ENCODE measurements at places on chromosomes 16 and 17. TPM values are rescaled to one million over a fixed set of nuclear protein-coding genes. Genes with fewer than 3 reads are reported as not detected.

DNA sequence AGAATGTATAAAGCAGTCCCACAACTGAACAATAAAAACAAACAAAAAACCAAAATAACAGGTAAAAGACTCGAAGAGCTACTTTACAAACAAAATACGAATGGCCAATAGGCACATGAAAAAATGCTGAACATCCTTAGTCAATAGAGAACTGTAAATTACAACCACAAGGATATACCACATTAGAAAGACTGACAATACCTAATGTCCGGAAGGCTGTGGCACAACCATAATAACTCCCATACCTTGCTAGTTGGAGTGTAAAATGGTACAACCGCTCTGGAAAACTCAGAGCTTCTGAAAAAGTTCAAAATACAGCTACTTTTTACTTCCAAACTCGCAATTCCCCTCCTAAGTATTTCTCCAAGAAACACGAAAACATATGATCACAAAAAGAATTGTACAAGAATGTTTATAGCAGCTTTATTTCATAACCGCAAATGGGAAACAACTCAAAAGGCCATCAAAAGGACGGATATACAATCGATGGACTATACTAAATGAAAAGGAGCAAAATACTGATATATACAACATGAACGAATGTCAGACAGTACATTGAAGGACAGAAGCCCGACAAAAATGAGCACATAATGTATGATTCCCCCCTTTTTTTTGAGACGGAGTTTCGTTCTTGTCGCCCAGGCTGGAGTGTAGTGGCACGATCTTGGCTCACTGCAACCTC is 2.3 kb downstream of the TP53 start:
- H3K4me3 ChIP-seq = peak overlapping the region; percentile 82
- peak overlapping the region; percentile 100 for H3K27ac ChIP-seq
- H3K27me3 ChIP-seq = no peaks in the 10 kb centered on the region
- H3K4me1 ChIP-seq = 0 out of 2 replicates have a peak, but pooled peaks cover 6% of the 10 kb centered on the region
- DNase-seq = no peak
- H3K36me3 ChIP-seq = no peaks in the 10 kb centered on the region

DNA sequence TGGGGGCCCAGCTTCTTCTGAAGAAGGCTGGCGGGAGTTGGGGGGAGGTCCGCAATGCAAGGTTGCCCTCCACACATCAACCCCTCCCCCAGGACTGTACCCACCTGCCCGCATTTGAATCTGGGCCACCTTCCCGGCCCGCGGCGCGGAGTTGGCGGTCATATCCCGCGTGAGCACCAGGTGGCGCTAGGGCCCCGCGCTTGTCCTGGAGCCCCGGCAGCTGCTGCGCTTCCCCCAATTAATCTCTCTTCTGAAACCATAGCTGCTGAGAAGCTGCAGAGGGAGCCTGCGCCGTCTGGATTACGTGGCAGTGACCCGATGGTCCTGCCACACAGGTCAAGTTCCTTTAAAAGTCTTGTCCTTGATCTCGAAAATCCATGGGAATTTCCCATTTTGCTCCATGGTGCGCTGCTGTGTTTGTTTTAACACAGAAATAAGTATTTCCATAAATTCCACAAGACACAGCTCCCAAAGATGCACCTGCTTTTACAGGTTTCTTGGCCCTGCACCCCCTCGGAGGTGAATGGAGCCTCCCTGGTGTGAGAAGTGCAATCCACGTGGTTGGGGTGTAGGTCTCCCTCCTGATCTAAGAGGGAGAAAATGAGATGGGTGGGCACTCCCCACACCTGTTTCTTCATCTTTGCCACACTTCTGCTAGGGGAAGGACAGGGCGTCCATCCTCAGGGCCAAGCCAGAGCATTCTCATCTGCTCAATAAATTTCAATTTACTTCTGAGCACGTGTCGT is 22.1 kb downstream of the COX4I1 start:
- DNase-seq = peak; percentile 92
- H3K4me1 ChIP-seq = peaks cover 3% of the 10 kb centered on the region
- H3K36me3 ChIP-seq = no peaks in the 10 kb centered on the region
- H3K27me3 ChIP-seq = no peaks in the 10 kb centered on the region

DNA sequence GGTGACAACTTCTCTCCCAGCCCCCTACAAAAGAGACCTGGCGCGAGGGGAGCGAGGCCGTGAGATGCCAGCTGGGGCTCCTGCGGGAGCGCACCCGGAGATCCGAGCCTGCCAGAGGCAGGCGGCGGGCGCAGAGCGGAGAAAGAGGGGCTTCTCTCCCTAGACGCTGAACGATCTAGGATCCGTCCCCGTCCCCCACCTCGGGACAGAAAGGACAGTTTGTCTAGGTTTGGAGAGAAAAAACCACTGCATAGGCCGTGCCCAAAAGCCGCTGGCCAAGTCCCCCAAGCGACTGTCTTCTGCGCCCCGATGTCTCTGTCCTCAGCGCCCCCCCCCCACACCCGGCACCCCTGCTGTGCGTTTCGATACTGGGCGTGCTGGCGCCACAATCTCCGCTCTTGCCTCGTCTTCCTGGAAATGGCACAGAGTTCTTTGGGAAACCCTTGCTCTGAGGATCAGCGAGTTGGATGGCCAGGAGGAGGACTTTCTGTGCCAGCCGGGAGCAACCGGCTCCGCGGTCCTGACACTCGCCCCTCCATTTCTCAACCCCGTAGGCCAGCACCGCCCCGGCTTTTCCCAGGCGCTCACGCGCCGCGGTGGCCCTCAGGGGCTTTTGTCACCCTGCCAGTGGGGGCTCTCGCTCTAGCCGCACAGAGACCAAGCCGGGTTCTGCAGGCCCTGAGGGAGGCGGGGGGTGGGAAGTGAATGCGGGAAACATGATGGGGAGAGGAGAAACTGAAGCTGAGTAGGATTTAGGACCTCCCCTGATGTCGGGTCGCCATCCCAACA is 1.0 kb downstream of the SSTR2 start:
- no peak overlapping the region for H3K27ac ChIP-seq
- no peak for DNase-seq
- peak overlapping the region; percentile 65 for H3K4me3 ChIP-seq
- H3K27me3 ChIP-seq = peaks cover 8% of the 10 kb centered on the region

PHOSPHO1 gene
- total RNA-seq = 0.48 TPM

DNA sequence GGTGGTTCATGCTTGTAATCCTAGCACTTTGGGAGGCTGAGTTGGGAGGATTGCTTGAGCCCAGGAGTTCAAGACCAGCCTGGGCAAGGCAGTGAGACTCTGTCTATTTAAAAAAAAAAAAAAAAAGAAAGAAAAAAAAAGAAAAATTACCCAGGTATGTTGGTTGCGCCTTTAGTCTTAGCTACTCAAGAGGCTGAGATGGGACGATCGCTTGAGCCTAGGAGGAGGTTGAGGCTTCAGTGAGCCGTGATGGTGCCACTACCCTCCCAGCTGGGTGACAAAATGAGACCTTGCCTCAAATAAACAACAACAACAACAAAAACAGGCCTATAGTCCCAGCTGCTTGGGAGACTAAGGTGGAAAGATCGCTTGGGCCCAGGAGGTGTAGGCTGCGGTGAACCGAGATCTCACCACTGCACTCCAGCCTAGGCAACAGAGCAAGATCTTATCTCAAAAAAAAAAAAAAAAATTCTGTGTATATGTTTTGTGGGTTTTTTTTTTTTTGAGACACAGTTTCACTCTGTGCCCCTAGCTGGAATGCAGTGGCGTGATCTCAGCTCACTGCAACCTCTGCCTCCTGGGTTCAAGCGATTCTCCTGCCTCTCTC is 12.5 kb upstream of the ANKRD40CL start:
- H3K4me3 ChIP-seq = no peak overlapping the region
- no peak for DNase-seq
- no peaks in the 10 kb centered on the region for H3K36me3 ChIP-seq

GRCh38 chr16:88626646-88627045 is 11.7 kb upstream of the IL17C start:
- no peaks in the 10 kb centered on the region for H3K4me1 ChIP-seq
- H3K27me3 ChIP-seq = no peaks in the 10 kb centered on the region

- H3K4me1 ChIP-seq = peaks cover 3% of the 10 kb centered on the region
- no peaks in the 10 kb centered on the region for H3K36me3 ChIP-seq
- no peak overlapping the region for H3K27ac ChIP-seq
Measured at GRCh38 chr17:56679115-56679776, 85.7 kb downstream of the NOG start.

- H3K27me3 ChIP-seq = no peaks in the 10 kb centered on the region
- H3K36me3 ChIP-seq = no peaks in the 10 kb centered on the region
- H3K4me1 ChIP-seq = peaks cover 15% of the 10 kb centered on the region
- DNase-seq = peak; percentile 43
- no peak overlapping the region for H3K4me3 ChIP-seq
Measured at GRCh38 chr16:67678354-67679023, 11.9 kb downstream of the C16orf86 start.

DNA sequence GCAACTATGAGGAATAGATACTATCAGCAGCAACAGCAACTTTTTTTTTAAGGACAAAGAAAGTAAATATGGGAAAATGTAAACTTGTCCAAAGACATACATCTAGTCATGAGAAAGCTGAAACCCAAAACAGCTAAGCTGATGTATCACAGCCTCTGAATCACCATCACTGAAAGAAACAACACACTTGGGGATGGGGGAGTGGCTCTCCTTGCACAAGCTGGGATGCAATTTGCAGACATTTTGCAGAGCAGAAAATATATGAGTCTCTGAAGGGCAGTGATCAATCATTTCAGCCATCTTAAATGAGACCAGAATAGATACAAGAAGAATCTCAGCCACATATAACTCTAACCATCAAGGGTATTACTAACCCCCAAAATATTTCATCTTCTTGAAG is 79.1 kb downstream of the GRIN2A start:
- no peaks in the 10 kb centered on the region for H3K27me3 ChIP-seq
- H3K36me3 ChIP-seq = no peaks in the 10 kb centered on the region
- no peak for DNase-seq
- H3K4me3 ChIP-seq = no peak overlapping the region
- no peaks in the 10 kb centered on the region for H3K4me1 ChIP-seq

DNA sequence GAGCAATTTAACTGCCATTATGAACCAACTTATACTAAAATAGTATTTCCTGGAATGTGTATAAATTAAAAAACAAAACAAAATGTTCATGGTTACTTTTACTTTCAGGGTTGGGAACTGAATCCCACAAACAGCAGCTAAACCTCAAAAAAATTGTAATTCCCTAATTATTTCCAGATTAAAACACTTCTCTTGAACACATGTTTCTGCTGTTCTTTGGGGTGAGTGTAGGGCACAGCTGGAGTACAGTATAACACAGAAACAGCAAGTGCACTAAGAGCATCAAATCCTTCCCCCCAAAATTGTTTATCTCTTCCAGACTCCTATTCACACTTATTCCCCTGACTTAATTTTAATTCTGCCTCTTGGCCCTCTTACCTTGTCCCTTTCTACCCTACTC is 56.4 kb downstream of the KANSL1 start:
- H3K27ac ChIP-seq = no peak overlapping the region
- H3K27me3 ChIP-seq = no peaks in the 10 kb centered on the region
- H3K36me3 ChIP-seq = peaks cover 1% of the 10 kb centered on the region
- DNase-seq = no peak
- no peak overlapping the region for H3K4me3 ChIP-seq

GRCh38 chr17:57356719-57357391 is 100.5 kb downstream of the MSI2 start:
- H3K4me3 ChIP-seq = no peak overlapping the region
- H3K27me3 ChIP-seq = no peaks in the 10 kb centered on the region
- peak overlapping the region; percentile 77 for H3K27ac ChIP-seq
- H3K36me3 ChIP-seq = peaks cover 3% of the 10 kb centered on the region
- DNase-seq = no peak
- peaks cover 31% of the 10 kb centered on the region for H3K4me1 ChIP-seq

DNA sequence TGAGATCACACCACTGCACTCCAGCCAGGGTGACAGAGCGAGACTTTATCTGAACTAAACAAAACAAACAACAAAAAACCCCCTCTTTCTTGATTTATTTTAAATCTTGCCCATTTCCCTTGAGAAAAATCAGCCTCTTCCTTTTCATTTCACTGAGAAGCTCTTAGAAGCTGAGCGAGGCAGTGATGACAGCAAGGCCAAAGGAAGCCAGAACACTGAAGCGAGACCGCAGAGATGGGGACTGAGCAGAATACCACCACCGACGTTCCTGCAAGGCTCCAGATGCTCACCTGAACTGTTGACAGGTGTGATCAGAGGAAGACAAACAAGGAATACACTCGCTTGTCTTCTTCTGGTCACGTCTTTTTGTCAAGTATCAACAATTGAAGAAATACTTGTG is 30.5 kb upstream of the IRF8 start:
- H3K27ac ChIP-seq = peak overlapping the region; percentile 17
- H3K4me3 ChIP-seq = no peak overlapping the region
- no peak for DNase-seq
- H3K27me3 ChIP-seq = no peaks in the 10 kb centered on the region

CDH5 gene
- total RNA-seq = 0.25 TPM

GRCh38 chr16:2663553-2664546 is 18.5 kb upstream of the KCTD5 start:
- H3K27ac ChIP-seq = no peak overlapping the region
- no peak overlapping the region for H3K4me3 ChIP-seq
- no peak for DNase-seq
- H3K36me3 ChIP-seq = no peaks in the 10 kb centered on the region

DNA sequence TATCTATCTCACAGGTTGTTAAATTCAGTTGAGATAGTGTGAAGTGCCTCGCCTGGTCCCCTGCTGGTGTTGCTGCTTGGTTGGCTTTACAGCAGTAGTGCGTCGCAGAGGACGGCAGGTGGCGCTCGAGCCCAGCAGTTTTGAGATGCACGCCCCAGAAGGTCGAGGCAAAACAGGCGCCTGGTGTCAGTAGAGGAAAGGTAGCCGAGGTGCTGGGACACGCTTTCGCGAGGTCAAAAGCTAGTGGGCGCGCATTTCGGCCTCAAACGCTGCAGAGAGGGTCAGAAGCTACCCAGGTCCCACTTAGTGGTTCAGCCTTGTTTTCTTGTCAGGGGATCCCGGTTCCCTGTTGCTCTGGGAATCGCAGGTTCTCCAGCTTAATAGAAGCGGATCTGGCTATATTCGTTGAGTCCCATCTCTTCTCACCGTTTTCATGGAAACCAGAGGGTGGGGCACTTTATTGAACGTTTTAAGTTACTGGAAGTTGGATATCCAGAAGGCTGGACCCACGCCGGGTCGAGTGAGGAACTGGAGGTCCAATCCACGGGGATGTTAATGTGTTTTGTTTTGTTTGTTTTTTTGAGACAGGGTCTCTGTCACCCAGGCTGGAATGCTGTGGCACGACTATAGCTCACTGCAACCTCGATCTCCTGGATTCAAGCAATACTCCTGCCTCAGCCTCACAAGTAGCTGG is 10.3 kb upstream of the ZFP90 start:
- DNase-seq = peak; percentile 88
- peak overlapping the region; percentile 86 for H3K27ac ChIP-seq

B4GALNT2 gene
- total RNA-seq = 1.3 TPM

DNA sequence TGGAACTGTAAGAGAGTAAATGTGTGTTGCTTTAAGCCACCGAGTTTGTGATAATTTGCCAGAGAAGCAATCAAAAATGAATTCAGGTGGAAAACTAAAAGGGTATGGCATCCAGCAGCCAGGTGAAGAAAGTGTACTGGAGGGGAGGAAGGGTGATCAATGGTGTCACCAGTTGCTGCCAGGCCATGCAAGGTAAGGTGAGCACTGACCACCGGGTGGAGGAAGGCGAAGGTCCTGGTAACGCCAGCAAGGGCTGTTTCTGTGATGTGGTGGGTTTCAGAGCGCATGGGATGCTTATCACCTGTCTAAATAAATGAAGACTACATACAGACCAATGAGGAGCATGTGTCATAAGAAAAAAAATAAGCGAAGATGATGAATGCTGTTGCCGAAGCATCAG is 6.9 kb downstream of the FA2H start:
- H3K36me3 ChIP-seq = no peaks in the 10 kb centered on the region
- H3K4me1 ChIP-seq = no peaks in the 10 kb centered on the region
- no peak for DNase-seq
- no peak overlapping the region for H3K27ac ChIP-seq

Measured in Caco-2 (cell line).